ENCODE measurements at places on chromosomes 1 and 21.

DNA sequence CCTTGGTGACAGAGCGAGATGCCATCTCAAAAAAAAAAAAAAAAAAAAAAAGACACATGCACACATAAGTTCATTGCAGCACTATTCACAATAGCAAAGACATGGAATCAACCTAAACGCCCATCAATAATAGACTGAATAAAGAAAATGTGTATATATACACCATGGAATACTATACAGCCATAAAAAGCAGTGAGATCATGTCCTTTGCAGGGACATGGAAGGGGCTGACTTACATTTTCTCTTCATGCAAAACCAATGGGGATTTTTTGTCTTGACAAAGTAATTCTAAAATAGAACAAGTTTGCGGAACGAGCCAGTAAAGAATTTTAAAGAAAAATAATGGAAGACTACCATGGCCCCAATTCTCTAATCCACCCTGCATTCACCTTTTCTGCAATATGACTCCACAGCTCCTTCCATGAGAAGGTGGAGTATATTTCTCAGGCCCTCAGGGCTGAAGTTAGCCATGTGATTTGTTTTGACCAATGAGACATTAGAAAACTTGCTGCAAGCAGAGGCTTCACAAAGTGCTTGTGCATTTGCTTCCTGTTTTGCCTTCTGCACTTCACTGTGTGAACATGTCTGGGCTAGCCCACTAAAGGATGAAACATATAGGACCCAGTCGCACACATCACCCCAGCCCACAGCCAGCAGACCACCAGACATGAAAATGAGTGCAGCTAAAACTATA is 78.8 kb upstream of the NR5A2 start:
- peak; percentile 59 for DNase-seq

DNA sequence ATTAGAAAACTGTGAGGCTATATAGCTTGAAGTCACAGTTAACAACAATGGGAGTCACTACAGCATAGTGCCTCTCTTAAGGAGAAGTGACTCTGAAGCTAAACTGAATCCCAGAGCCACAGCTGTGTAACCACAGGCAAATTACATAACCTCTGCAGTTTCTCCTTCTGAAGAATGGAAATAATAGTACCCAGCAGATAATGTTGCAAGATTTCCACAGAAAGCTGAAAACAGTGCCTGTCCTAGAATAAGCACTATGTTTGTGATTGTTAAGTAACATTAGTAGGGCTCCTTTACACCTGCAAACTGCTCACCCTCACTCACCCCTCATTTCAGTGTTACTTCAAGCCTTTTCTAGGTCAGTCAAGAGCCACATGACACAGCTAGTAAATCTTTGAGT is 886.7 kb downstream of the PLA2G4A start:
- DNase-seq, result no peak

- no peak for DNase-seq
These were observed 4.6 kb downstream of the RGS7 start for GRCh38 chr1:241352401-241352800.

- no peak for DNase-seq
These were observed 162.8 kb downstream of the FASLG start for GRCh38 chr1:172821609-172822274.

DNA sequence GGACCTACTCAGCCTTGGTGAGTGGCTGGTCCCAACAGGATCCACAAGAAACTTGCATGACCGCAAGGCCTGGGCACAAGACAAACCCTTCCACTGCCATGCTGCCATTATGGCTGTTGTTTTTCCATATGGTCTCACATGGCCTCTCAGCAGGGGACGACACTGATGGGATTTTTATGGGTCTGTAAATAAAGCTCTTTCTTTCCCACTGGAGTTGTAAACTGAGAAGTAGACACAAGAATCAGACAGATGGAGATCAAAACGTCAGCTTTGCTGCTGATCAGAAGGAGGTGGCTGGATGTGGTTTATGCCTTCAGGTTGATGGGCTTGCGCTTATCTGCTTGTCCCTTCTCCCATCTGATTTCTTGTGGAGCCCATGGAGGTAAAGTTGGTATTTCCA is 138.1 kb upstream of the KCNJ6 start:
- no peak for DNase-seq

- no peak for DNase-seq
These were observed 71.0 kb downstream of the MAB21L3 start for GRCh38 chr1:116182019-116182714.

DNA sequence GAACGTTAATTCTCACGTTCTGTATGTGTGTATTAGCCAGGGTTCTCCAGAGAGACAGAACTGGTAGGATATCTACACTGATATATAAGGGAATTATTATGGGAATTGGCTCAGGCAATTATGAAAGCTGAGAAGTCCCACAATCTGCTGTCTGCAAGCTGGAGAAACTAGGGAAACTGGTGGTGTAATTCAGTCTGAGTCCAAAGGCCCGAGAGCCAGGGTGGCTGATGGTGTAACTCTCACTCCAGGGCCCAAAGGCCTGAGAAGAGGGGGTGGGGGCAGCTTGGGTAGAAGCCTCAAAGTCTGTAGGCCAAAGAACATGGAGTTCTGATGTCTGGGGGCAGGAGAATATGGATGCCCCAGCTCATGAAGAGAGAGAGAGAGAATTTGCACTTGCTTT is 13.3 kb upstream of the VASH2 start:
- no peak for DNase-seq

DNA sequence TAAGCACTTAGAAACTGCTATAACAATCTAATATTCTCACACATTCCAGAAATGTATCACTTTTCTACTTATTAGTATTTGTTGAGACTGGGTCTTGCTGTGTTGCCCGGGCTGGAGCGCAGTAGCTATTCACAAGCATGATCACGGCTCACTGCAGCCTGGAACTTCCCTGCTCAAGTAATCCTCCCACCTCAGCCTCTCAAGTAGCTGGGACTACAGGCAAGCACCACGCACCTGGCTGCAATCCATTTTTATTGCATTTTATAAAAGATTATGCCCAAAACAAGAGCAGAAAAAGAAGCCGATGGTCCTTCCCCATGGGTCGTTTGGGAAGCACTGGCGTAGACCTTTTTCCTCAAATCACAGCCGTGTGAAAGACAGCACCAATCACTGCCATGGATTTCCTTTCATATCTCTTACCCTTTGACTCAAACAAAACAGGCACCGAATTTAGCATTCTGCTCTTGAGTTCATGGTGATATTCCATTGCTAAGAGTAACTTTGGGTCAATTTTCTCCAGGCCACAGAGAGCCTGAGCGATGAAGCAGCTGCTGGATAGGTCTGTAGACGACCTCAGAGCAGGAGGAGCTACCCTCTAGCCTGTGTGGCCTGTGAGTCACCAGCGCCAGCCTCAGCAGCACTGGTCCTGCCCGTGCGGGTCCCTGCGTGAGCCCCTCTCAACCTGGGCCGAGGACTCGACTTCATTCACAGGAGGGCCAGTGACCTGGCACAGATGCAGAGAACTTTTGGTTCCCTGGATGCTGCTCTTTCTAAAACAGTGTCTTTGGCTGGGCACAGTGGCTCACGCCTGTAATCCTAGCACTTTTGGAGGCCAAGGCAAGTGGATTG is 80.8 kb downstream of the PIK3CD start:
- DNase-seq, result no peak

DNA sequence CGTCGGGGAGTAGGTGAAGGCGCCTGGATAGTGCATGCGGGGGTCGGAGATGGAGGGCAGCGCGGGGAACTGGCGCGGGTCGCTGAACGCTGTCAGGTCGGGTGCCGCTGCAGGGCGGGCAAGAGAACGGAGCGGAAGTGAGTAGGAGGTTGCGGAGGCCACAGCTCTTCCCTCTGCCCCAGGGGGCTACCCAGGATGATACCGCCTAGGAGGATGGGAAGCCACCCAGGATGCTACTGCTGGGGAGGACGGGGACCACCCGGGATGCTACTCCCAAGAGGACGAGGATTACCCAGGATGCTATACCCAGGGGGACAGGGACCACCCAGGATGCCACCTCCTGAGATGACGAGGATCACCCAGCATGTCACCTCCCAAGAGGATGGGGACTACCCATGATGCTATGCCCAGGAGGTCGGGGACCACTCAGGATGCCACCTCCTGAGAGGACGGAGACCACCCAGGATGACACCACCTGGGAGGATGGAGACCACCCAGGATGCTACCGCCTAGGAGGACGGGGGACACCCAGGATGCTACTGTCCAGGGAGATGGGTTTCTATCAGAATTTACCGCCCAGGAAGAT is 123.8 kb downstream of the CLIC6 start:
- DNase-seq, result no peak

DNA sequence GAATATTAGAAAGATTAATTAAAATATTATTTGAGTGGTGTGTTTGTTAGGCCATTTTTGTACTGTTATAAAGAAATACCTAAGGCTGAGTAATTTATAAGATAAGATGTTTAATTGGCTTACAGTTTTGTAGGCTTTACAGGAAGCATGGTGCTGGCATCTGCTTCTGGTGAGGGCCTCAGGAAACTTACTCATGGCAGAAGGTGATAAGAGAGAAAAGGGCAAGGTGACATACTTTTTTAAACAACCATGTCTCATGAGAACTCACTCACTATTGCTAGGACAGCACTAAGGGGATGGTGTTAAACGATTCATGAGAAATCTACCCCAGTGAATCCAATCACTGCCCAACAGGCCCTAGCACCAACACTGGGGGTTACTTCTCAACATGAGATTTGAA is 56.7 kb upstream of the RGS21 start:
- DNase-seq, result no peak

- DNase-seq, result peak; percentile 17
These were observed 2.7 kb upstream of the KCNJ9 start for GRCh38 chr1:160078512-160079195.

DNA sequence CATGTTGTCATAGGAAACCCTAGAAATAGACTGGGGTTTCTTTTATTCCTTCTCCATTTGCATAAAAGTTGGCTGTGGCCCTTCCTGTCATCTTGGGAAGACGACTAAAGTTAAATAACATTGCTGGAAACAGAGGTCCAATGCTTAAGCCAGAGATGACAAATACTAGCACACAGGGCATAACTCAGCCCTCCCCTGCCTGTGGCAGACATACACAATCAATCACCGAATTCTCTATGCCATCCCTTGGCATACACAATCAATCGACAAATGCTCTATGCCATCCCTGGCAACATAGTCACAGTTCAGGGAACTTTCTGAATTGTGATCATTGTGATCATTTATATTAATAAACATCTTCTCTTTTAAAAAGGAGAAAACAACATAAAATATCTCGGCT is 229.4 kb downstream of the KAZN start:
- DNase-seq, result no peak

- DNase-seq, result no peak
These were observed 3.6 kb upstream of the SCAF4 start for GRCh38 chr21:31735511-31735992.

GRCh38 chr1:228072658-228073043 is 9.9 kb upstream of the ARF1 start:
- DNase-seq, result no peak

GRCh38 chr1:230772457-230773395 is 25.5 kb downstream of the CAPN9 start:
- no peak for DNase-seq

- DNase-seq, result peak; percentile 43
These were observed 20.9 kb upstream of the HSPA13 start for GRCh38 chr21:14403681-14404318.

- DNase-seq, result peak; percentile 49
These were observed at the start of gene PTGFRN for GRCh38 chr1:116909512-116910378. PTGFRN (plus strand) TSS chr1:116909916; CDS start chr1:116910204, 288 bp downstream.

GRCh38 chr1:66505671-66506392 is 28.1 kb upstream of the SGIP1 start:
- no peak for DNase-seq

DNA sequence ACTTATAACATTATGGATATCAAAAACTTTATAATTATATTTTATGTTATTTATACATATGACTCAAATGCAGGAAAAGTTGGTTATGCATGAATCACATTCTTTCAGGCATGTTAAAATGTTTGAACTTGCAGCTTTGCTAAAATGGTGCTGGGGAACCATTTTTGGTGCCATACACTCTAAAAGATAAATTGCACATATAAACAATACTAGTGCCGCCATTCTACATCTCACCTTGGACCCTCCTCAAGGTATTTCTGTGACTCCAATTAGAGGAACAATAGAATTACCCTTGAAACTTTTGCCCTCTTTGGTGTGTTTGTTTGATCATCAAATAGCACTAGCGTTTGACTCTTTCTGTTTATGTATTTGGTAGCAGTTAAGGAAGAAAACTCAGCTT is 997 bp downstream of the PRKACB start:
- no peak for DNase-seq

DNA sequence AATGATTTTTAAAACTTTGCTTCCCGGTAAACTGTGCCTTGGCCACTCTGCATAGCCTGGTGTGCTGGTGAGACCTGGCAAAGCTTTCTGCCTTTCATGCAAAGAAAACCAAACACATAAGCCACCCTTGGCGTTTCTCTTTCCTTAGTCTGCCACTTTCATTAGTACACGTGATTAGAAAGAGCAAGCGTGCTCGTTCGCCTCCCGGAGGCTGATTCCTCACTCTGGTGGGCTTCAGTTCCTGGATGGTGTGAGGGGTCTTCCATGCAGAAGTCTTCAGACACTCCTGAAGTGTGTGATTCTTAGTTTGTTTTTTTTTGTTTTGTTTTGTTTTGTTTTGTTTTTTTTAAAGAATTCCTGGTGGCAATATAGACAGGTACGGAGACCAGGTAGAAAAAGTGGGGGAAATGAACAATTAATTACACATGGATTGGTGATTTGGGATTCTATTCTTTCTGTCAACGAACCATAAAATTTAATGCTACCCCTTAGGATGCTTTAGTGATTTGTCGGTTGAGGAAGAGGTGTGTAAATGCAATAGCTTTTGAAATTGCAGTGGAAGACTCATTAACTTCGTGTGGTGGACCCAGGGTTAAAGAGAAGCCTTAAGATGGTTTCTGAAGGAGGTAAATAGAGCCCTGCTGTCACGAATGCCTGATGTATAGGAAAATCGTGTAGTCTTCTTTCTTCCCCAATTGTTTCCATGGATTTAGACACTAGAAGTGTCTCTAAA is 2.1 kb downstream of the GALNT2 start:
- no peak for DNase-seq

GRCh38 chr1:61080413-61081143 is 1.8 kb upstream of the NFIA start:
- DNase-seq, result no peak

DNA sequence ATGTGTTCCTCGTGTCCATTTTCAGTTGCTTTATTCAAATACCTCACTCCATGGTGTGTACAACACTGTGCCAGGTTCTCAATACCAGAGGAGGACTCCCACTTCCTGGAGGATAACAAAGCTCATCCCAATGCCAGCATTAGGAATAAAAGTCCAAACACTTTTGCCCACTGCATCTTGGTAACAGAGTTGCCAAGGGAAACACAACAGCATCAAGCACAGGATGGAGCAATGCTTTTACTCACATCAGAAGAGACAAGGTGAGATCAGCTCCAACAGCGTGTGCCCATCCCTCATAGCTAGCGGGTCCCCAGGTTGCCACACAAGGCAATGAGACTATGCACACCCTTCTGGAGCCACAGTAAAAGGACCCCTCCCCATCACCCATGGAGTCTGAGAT is 2.9 kb downstream of the KRTAP20-4 start:
- no peak for DNase-seq

DNA sequence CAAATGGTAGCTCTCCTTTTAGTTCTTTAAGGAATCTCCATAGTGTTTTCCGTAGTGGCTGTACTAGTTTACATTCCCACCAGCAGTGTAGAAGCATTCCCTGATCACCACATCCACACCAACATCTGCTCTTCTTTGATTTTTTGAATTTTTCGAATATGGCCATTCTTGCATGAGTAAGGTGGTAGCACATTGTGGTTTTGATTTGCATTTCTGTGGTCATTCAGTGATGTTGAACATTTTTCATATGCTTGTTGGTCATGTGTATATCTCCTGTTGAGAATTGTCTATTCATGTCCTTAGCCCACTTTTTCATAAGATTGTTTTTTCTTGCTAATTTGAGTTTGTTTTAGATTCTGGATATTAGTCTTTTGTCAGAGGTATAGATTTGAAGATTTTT is 84.6 kb upstream of the B3GALT2 start:
- no peak for DNase-seq

Data from LoVo (cell line).